A549 treated with GW870086 at 1 μM for 4 hours (cell line): ENCODE measurements at places on chromosomes 5 and 9. TPM values are rescaled to one million over a fixed set of nuclear protein-coding genes. Genes with fewer than 3 reads are reported as not detected.

RNF130 gene
- 36.3 to 47.7 TPM (median 44.6 TPM) in 5 replicates for total RNA-seq

SMIM27 gene
- total RNA-seq, result 10.9 to 16.3 TPM (median 12.0 TPM) in 5 replicates

ACTBL2 gene
- 0.05 to 0.11 TPM (median 0.07 TPM) in 3 of 5 replicates, not detected in the others for total RNA-seq

PPP3R2 gene
- total RNA-seq, result not detected in 5 replicates

SCAMP1 gene
- total RNA-seq, result 14.3 to 25.6 TPM (median 24.3 TPM) in 5 replicates

SMIM33 gene
- total RNA-seq, result not detected in 5 replicates

TMC1 gene
- total RNA-seq, result 0.06 to 0.29 TPM (median 0.13 TPM) in 3 of 5 replicates, not detected in the others

LHX2 gene
- 2.8 to 5.3 TPM (median 3.9 TPM) in 5 replicates for total RNA-seq

DBH gene
- not detected in 5 replicates for total RNA-seq

AGXT2 gene
- total RNA-seq, result not detected in 5 replicates

LMNB1 gene
- 55.0 to 69.6 TPM (median 57.8 TPM) in 5 replicates for total RNA-seq

RAPGEF1 gene
- total RNA-seq, result 40.7 to 56.4 TPM (median 53.5 TPM) in 5 replicates

LRRTM2 gene
- total RNA-seq, result not detected in 5 replicates

FBLL1 gene
- 0.10 to 0.19 TPM (median 0.11 TPM) in 3 of 5 replicates, not detected in the others for total RNA-seq

SLC34A3 gene
- total RNA-seq, result 0.06 to 0.17 TPM (median 0.11 TPM) in 5 replicates

GDA gene
- total RNA-seq, result 1.2 to 1.3 TPM (median 1.2 TPM) in 5 replicates

OBP2B gene
- not detected in 5 replicates for total RNA-seq

ANGPTL2 gene
- total RNA-seq, result not detected in 5 replicates

ENTPD2 gene
- 1.1 to 2.3 TPM (median 1.7 TPM) in 5 replicates for total RNA-seq

CEL gene
- 0.46 to 0.71 TPM (median 0.63 TPM) in 5 replicates for total RNA-seq

FST gene
- 1.3 to 3.1 TPM (median 1.8 TPM) in 5 replicates for total RNA-seq

PAPPA gene
- 18.8 to 29.7 TPM (median 26.2 TPM) in 5 replicates for total RNA-seq

CRHBP gene
- 0.13 to 0.24 TPM in 2 of 5 replicates, not detected in the others for total RNA-seq

BTNL8 gene
- not detected in 5 replicates for total RNA-seq

NPR2 gene
- 4.7 to 7.4 TPM (median 5.5 TPM) in 5 replicates for total RNA-seq

SHISAL2B gene
- total RNA-seq, result not detected in 5 replicates

IFNA13 gene
- not detected in 5 replicates for total RNA-seq

LECT2 gene
- total RNA-seq, result not detected in 5 replicates

DRD1 gene
- total RNA-seq, result 0.13 to 0.23 TPM (median 0.17 TPM) in 5 replicates

UBAP1 gene
- 47.0 to 53.4 TPM (median 50.4 TPM) in 5 replicates for total RNA-seq

ENTREP1 gene
- 0.41 to 0.75 TPM (median 0.58 TPM) in 5 replicates for total RNA-seq

TNPO1 gene
- 99.0 to 134 TPM (median 126 TPM) in 5 replicates for total RNA-seq

REEP5 gene
- 132 to 169 TPM (median 146 TPM) in 5 replicates for total RNA-seq

FOXD4 gene
- 0.24 to 0.83 TPM (median 0.44 TPM) in 5 replicates for total RNA-seq

APBA1 gene
- 0.13 to 0.48 TPM (median 0.15 TPM) in 5 replicates for total RNA-seq

SPAAR gene
- 0.10 TPM in 1 of 5 replicates, not detected in the others for total RNA-seq

ZNF462 gene
- 4.3 to 4.6 TPM (median 4.5 TPM) in 5 replicates for total RNA-seq

SRD5A1 gene
- total RNA-seq, result 17.1 to 31.8 TPM (median 29.1 TPM) in 5 replicates

IL9 gene
- total RNA-seq, result not detected in 5 replicates

ASS1 gene
- 16.8 to 19.4 TPM (median 17.6 TPM) in 5 replicates for total RNA-seq

IFNK gene
- not detected in 5 replicates for total RNA-seq

BNIP1 gene
- 14.7 to 19.4 TPM (median 15.6 TPM) in 5 replicates for total RNA-seq

GPR151 gene
- total RNA-seq, result not detected in 5 replicates

HTR4 gene
- total RNA-seq, result not detected in 5 replicates

FBP2 gene
- not detected in 5 replicates for total RNA-seq

SYNPO gene
- 23.1 to 29.9 TPM (median 28.6 TPM) in 5 replicates for total RNA-seq

ITK gene
- 0.03 to 0.41 TPM (median 0.08 TPM) in 5 replicates for total RNA-seq

QRFP gene
- not detected in 5 replicates for total RNA-seq

PCDHB3 gene
- total RNA-seq, result 0.05 TPM in 1 of 5 replicates, not detected in the others

PCDHGB6 gene
- total RNA-seq, result 0.07 to 0.16 TPM (median 0.12 TPM) in 5 replicates

SPINK5 gene
- not detected in 5 replicates for total RNA-seq

NEURL1B gene
- total RNA-seq, result 2.3 to 4.7 TPM (median 4.1 TPM) in 5 replicates

BTNL3 gene
- total RNA-seq, result not detected in 5 replicates

TMEM250 gene
- 32.2 to 44.1 TPM (median 43.5 TPM) in 5 replicates for total RNA-seq

ZBED3 gene
- 3.2 to 4.2 TPM (median 3.6 TPM) in 5 replicates for total RNA-seq

C5orf63 gene
- total RNA-seq, result 3.8 to 4.5 TPM (median 4.1 TPM) in 5 replicates

CAMK4 gene
- 0.01 to 0.05 TPM in 2 of 5 replicates, not detected in the others for total RNA-seq

PCDHGA5 gene
- total RNA-seq, result 0.08 to 0.22 TPM (median 0.12 TPM) in 5 replicates

NR5A1 gene
- 0.06 to 0.13 TPM (median 0.10 TPM) in 4 of 5 replicates, not detected in the other for total RNA-seq
